ENCODE measurements at places on chromosomes 3 and 15.

DNA sequence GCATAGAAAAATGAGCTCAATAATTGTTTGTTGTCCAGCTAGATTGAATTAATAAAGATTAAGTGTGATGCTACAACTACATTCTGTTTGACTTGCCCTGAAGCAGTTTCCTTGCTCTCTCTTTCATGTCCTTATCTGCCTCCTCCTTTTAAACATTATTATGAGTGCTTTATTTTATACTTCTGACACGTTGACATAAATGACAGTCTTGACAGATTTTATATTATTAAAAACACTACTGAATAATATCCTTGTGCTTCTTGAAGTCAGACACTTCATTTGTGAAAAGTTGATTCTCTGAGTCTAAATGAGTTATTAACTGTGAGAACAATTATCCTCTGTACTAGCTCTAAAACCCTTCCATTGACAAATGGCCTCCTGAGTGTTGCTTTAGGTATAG, 58.2 kb downstream of the PLCL2 start:
- DNase-seq = no peak

DNA sequence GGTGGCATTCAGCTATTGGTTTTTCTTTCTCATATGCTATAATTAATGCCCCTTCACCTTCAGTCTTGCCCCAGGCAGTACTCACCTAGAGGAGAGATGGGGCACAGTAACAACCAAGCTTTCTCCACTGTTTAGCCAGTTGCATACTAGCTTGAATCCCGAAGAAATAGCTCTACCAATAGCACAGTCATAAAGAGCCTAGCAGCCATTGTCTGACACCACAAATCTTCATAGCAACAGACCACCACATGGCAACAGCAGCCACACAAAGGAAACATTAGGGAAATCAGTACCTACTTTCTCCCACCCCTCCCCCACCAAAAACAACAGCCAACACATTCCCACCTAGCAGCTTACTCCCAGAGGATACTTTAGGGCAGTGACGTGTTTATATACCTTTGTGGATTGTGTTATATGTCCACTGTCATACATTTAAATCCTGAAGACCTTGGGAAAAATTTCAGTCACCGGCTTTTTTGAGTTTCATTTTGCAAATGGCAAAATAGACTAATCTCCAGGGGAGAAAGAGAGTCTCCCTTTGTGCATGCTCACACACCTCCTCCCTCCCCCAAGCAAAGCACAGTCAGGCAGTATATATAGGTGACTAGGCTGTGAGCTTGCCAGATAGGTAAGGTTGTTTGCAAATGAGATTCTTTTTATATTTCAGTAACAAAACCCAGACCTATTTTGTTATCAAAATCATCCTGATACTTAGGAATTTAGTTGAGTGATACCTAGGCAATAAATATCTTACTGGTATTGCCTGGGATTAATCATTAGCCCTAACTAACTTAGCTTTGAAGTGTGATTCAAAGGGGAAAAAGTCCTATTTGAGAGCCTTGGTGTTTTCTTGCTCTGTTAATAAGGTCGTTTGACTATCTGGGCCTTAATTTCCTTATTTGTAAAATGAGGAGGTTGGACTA, 140.6 kb downstream of the RBPMS2 start:
- DNase-seq = no peak

- no peak for DNase-seq
Observed at GRCh38 chr3:36680952-36681351, 83.4 kb downstream of the DCLK3 start.

- no peak for DNase-seq
Observed at GRCh38 chr15:99365242-99365641, 114.0 kb downstream of the LRRC28 start.
